ENCODE measurements at places on chromosomes 12 and 14. TPM values are rescaled to one million over a fixed set of nuclear protein-coding genes. Genes with fewer than 3 reads are reported as not detected.

PIWIL1 gene
- total RNA-seq, result not detected

REM2 gene
- 0.29 TPM for total RNA-seq

KRT71 gene
- total RNA-seq, result not detected

RNASE4 gene
- total RNA-seq, result 24.2 TPM

IFNG-AS1 gene
- 0.29 TPM for total RNA-seq

GRCh38 chr12:83276904-83277303 lies 590.2 kb downstream of the TMTC2 start:
- DNase-seq, result no peak

GRCh38 chr14:26026384-26026783 lies 571.4 kb downstream of the NOVA1 start:
- DNase-seq, result no peak

- no peak for DNase-seq
Measured at GRCh38 chr12:18415227-18415626, 153.9 kb downstream of the PIK3C2G start.

GRCh38 chr12:84463741-84464495 lies 448.7 kb downstream of the SLC6A15 start:
- no peak for DNase-seq

GRCh38 chr14:61558271-61558670 lies 137.0 kb upstream of the HIF1A start:
- DNase-seq, result no peak

GRCh38 chr14:91879196-91879595 lies 11.9 kb upstream of the TC2N start:
- no peak for DNase-seq

GRCh38 chr12:109098651-109099050 lies 1.3 kb downstream of the UNG start:
- DNase-seq, result no peak

GRCh38 chr12:123396954-123397353 lies 13.0 kb downstream of the KMT5A start:
- no peak for DNase-seq

GRCh38 chr12:50569876-50570275 lies 65.1 kb downstream of the DIP2B start:
- no peak for DNase-seq

DNA sequence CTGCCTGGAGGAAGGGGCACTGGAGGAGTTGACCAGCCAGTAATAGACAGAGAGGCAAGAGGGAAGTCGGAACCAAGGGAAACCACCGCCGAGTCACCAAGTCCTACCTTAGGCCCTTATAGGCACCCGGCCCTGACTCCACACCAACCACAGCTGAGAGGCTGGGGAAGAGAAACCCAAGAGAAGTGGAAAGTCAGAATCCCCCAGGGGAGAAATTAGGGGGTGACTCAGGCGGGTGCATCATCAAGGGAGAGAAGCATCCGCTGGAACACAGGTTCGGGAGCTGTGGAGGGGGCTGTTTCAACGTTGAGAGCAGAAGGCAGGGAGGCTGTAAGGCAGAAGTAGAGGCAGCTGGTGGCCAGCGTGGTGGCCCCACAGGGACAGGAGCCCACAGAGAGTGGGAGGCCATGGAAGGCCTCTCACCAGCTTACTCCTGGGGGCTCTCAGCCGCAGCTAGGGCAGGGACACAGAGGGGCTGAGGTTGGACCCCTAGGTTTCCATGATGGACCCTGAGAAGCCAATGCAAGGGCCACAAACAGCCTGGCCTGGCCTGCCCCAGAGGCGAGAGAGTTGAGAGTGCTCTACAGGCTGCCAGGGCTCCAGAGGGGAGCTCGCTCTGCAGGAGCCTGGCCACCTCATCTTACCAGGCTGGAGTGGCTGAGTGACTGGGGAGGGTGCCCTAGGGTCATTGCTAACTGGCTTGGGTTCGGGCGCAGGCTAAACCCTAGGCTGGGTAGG lies 1.4 kb upstream of the TRMT61A start:
- peak; percentile 99 for DNase-seq
